ENCODE measurements at places on chromosomes 2 and 18.

DNA sequence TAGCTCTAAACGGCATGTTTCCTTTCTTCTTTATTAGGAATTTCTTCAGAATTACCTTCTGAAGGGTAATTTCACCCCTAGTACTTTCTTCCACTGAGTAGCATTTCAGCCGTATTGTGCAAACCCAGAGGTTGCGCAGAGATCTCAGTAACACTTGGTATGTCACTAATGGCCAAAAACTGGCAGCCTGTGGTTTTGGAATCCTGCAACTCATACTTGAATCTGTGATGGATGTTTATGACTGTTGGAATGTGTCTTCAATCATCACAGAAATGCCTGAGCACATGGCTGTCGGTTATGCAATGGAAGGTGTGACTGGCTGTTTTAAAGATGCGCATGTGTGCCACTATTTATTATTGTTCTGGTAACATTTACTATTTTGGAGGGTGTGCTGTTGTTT is 100.0 kb downstream of the COLEC12 start:
- no peak for DNase-seq

- no peak for DNase-seq
These were observed 38.1 kb downstream of the TMEM247 start for GRCh38 chr2:46517485-46517884.

DNA sequence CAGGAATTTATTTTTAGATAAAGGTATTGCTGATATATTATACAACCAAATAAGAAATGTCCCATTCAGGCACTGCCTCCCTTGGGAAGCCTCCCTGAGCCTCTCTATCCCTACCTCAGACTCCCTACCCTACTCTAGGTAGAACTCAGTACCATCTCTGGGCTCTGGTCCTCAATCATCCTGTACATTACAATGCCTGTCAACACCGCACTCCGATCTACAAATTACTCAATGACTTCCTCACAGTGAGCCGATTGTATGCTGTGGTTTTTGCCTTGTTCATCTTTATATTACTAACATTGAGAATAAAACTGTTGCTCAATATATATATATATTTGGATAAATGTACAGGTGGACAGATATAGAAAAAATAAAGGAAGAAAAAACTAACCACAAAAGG is 207.5 kb downstream of the STK39 start:
- DNase-seq, result no peak

- DNase-seq, result no peak
These were observed 260.5 kb upstream of the SLC39A10 start for GRCh38 chr2:195396479-195396878.

DNA sequence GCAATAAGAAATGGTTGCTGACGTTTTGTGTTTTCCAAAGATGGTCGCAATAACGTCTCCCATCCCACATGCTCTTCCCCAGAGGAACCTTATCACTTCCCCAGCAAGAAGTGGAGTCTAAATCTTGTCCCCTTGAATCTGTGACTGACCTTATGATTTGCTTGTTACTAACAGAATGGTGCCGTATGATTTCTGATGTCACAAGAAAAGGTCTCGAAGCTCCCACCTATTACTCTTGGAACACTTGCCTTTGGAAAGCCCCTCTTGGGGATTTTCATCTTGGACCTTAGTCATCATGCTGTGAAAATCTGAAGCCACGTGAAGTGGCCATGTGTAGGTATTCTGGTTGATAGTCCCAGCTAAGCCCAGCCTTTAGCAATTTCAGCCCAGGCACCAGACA is 86.2 kb upstream of the GLS start:
- no peak for DNase-seq

- DNase-seq, result no peak
These were observed 29.6 kb downstream of the TCF7L1 start for GRCh38 chr2:85162746-85163301.

DNA sequence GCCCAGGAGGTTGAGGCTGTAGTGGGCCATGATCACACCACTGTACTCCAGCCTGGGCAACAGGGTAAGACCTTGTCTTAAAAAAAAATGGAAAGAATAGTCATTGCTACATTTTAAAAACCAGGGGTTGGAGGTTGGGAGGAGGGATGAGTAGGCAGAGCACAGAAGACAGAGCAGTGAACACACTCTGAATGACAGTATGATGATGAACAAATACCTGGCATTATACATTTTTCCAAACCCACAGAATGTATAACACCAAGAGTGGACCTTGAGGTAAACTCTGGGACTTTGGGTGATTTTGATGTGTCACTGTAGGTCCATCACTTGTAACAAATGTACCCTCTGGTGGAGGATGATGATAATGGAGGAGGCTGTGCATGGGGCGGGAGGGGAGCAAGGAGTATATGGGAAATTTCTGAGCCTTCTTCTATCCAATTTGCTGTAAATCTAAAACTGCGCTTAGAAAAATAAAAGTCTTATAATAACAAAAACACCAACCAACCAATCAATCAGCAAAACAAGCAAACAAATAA is 111.4 kb upstream of the PGAP1 start:
- DNase-seq, result no peak

DNA sequence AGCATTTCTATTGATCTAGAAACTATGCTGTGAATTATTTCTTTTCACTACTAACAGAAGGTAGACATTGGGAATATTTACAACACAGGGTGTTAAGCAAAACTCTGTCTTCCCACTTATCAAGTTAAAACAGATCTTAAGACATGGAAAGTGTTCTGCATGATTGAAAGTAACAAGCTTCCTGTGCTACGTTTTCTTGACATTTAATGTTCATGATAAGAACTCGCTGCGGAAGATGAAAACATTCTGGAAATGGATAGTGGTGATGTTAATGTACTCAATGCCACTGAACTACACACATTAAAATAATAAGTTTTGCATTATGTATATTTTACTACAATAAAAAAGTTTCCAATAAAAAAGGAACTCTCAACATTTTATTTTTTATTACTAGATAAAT is 74.4 kb upstream of the SCN7A start:
- DNase-seq, result no peak

DNA sequence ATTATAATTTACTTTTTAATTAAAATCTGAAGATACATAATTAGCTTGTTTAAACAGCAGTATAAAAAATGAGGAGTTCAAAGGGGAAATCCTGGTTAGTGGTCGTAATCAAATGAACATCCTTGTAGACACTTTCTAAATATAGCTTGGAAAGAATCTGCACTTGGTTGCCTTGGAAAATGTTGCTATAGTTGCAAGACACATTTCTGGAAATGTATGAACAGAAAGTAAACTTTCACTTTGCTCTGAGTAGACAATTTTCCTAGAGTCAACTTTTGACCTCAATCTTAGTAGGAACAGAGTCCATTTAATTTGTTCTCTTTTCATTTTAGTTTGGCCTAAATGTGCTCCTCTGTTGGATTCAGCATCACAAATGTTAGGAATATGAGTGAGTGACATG is 38.3 kb downstream of the GCA start:
- no peak for DNase-seq

DNA sequence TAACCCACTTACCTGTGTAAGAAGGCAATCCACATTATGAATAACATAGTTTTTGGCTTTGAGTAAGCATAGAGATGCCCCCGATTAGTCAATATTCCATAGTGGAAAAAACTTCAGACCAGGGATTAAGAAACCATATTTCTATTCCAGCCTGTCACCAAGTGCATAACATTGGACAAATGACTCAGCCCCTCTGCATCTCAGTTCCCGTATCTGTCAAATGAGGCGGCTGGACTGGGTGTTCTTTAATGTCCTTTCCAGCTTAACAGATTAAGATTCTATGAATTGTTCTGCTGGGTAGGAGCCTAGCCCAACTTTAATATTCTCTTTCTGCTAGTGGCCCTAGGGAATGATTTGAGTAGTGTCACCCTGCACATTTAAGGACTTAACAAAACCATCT is 11.8 kb upstream of the FTCDNL1 start:
- DNase-seq, result no peak

GRCh38 chr2:169046440-169047151 is 15.5 kb upstream of the ABCB11 start:
- DNase-seq, result no peak

- DNase-seq, result no peak
These were observed 278.4 kb downstream of the TMX3 start for GRCh38 chr18:68436485-68436884.

- DNase-seq, result no peak
These were observed 90.9 kb upstream of the SMAD2 start for GRCh38 chr18:48021273-48021914.

GRCh38 chr2:181857483-181857882 is 34.0 kb upstream of the ITPRID2 start:
- DNase-seq, result no peak

DNA sequence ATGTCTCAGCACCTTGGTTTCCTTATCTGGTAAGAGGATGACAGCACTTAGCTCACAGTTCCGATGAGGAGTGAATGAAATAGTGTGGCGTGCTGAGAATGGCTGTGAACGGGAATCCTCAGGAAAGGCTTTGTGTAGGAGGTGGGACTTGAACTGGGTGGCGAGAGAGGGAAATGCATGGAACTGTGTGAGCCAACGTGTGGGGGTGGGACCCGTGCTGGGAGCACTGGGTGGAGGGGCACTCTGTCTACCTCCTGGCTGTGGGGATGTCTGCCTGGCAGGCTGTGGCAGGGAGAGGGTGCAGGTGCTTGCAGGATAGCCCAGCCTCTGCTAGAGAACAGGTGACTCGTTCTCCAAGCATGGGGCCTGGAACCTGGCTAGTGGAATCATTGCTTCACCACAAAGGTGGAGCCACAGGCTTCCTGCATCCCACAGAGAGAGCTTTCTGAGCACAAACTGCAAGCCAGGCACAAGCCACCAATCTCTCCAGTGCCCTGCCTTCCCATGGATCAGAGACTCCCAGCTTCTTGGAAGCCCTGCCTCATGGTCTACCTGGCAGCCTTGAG is 145.2 kb downstream of the CELF4 start:
- no peak for DNase-seq

DNA sequence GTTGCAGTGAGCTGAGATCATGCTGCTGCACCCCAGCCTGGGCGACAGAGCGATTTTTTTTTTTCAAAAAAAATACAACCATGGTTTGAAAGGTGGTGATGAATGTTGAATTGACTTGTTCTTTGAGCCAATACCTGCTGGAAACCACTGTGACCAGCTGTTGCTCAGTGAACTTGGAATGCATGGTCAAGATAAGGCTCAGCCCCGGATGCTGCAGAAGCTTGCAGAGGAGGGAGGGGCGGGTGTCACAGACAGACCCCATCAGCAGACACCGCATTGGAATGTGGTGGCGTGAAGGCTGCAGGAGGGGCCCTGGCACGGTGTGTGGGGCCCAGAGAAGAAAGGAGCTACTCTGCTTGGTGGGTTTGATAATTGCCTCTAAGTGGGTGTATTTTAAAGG is 91.6 kb downstream of the ITGB1BP1 start:
- DNase-seq, result no peak

- DNase-seq, result no peak
These were observed 3.7 kb downstream of the NFATC1 start for GRCh38 chr18:79399275-79400081.

DNA sequence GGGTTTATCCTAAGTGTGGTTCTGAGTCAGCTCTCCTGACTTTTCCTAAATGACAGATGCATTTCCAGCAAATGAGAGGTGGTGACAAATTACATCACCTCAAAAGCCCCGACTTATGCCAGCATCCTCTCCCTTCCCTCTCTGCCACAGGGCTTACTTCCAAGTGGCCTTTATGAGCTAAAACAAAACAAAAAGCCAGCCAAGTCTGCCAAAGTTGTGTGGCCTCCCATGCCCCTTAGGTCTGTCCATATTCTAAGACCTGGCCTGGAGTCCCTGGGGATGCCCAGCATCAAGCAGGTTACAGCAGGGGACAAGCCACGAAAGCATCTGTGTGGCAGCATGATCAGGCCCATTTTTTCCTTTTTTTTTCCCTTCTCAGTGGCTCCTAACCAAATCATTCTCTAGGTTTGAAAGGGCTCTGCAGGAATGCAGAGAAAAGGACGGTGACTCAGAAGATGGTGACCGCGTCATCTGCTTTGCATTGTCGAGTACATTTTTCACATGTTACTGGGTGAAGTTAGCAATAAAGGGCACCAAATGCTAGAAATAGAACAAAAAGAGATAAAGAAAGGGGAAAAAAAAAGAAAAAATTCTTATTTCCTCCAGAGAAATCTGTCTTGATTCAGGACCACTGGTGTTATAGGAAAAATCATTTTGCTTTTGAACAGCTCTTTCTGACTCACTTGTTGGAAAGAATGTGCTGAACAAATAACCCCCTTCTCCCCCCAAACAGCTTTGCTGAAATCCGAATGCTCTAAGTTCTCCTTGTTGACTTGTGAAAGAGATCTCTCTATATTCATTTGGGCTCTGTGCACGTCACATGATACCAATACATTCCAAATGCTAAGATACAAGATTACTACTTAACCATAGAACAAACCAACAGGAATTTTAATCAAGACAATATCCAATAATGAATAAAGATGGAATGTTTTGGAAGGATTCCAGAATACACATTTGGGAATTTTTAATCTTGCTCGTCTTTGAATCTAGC is 178.7 kb downstream of the EN1 start:
- DNase-seq, result no peak

DNA sequence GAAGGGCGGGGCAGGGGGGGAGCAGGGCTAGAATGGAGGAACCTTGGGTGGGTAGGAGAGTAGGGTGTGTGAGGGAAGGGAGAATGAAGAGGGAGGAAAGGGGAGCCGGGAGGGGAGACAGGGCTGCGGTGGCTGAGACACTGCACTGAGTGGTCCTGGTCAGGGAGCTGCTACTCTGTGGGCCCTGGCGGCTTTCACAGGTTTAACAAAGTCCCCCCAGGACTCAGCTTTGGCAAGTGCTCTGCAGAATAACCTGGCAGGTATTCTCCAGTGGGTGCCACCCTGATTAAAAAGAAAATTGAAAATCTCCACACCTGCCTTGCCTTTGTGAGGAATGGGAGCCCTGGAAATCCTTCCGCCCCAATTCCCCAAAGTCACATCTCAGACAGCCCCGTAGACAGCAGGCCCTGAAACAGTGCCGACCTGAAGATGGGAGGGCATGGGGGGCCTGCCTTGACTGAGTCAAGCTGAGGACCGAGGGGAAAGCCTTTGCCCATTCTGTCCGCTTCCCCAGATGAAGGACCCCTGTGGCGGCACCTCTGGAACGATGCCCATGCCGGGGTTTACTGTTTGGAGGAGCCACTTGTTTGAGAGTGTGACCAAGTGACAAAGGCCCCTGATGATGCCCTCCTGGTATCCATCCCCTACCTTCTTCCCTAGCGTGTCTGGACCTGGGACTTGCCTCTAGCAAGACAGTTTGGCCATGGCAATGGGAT is 43.6 kb upstream of the OTOS start:
- DNase-seq, result no peak

DNA sequence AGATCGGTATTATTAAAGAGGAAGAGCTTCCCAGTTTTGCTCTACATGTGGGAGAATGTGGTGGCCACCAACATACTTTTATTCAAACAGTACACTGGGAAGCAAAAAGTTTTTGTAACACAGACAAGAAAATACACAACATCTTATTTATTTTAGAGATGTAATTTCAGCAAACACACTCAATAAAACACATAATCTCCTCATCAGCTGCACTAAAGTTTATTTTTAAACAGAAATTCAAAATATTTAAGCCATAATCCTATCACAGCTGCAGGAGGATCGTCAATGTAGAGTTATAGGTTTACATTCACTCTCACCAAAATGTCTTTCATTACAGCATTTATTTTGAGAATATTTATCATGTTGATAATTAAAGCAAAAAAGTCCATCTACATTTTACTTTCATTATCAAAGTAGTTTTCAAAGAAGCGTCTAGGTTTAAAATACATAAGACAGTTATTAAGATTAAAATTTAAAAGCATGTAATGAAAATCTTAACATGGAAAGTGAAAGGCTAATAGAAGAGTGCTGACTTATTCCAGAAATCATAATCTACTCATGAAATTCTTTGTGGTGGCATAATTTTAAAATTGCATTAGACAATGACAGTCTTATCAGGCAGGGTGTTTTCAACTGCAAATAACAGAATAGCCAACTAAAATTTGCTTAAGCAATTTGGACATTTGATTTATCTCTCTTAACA is 61.0 kb downstream of the ANKRD44 start:
- DNase-seq, result no peak
